Activated CD4-positive, alpha-beta T cell treated with anti-CD3 and anti-CD28 coated beads for 1 hour (primary cell): ENCODE measurements at places on chromosomes 4 and X.

GRCh38 chr4:112968451-112969159, 80.8 kb upstream of the ANK2 start:
- no peak for DNase-seq

DNA sequence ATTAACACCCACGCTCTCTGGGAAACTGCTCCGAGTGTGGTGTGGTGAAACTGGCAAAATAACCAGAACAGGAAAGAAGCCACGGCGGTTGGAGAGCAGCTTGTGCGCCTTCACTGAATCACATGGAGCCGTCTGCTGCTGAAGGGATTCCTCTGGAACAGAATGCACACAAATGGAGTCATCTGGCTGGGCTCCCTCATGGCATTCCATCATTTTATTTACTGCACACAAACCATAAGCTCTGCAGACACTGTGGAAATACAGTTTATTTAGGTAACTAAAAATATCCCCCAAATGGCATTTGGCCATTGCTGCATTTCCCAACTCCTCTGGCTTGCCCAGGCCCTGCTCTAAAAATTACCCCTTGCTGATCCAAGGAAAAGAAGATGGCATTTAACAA, 187.0 kb upstream of the S100G start:
- DNase-seq, result no peak

DNA sequence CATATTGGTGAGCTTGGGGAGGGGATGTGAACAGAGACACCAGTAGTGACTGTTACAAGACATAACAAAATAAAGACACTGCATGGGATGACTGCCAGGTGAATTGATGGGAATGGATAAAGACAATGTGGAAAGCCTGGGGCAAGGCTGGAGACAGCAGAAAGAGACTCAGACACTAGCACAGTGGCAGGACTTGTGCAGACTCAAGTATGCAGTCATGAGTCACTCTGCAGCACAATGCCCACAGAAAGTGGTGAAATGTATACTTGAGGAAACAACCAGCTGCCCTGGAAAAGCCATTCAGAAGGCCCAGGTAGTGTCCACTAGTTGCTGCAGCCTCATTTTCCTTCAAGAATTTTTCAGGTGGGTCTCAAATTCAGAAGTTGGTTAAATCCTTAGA, 452.3 kb downstream of the MID1IP1 start:
- DNase-seq, result no peak

DNA sequence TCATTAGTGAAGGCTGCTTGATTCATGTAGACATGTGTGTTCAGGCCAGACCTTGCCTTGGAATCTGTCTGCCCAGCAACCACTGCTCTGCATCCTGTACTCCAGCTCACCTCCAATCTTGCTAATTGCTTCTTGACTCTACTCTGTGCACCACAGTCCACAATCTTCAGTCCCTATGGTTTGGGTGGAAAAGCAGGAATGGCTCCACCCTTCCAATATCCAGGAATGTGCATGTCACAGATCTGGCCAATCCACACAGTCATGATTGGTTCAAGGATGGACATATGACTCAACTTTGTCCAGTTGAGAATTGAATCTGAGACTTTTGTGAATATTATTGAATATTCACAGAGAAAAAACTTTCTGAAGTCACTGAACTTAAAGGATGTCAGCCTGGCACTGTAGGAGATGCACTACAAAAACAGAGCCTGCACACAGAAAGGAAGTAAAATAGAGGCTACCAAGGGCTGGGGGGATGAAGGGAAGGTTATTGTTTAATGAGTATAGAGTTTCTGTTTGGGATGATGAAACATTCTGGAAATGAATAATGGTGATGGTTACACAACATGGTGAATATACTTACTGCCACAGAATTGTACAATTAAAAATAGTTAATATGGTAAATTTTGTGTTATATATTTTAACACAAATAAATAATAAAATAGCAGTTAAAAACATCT, 161.3 kb upstream of the USP38 start:
- DNase-seq, result no peak

DNA sequence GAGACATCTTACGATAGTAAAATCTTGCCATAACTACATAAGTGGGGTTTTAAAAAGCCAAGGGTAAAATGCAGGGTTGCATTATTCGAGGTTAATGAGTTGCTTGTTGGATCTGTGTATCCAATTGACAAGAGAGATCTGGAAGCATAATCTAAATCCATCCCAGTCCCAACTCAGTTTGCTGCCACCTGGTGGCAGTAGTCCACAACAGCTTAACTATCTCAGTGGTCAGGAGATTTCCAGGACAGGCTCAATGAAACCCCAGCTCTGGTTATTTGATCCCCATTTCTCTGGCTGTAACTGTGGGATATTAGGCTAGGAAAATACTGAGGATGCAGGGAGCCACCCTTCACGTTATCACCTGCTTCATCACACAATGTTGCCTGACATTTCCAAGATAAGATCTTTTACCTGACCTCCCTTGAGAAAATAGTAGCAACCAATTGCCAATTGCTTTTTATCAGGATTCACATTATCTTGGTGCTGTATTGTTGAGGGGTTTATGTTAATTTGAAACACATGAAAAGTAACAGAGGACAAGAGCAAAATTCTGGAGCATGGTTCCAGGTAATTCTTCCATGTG, 88.2 kb upstream of the TNIP3 start:
- peak; percentile 36 for DNase-seq

- DNase-seq, result no peak
These were observed 25.5 kb upstream of the MAN2B2 start for GRCh38 chr4:6549445-6549844.

DNA sequence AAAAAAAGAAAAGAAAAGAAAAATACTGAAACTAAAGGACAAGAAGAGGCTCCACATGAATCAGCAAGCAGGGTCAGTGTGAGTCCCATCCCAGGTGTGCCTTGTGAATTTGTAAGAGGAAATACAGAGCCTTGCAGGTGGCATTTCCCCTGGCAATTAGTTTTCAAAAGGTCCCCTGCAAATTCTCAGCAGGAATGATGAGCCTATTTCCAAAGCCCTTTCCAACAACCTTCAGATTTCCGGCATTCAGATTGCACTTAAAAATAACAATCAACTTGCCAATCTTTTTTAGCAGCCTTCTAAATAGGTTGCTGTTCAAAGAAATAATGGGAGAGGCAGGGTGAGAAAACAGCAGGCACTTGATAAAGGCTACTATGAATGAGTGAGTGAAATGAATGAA, 66.4 kb upstream of the OR13H1 start:
- no peak for DNase-seq

GRCh38 chrX:149521438-149521837, 16.3 kb upstream of the IDS start:
- no peak for DNase-seq

GRCh38 chrX:3204606-3205005, 141.8 kb downstream of the MXRA5 start:
- DNase-seq, result no peak

- no peak for DNase-seq
These were observed 255.1 kb upstream of the LDB2 start for GRCh38 chr4:17153572-17153971.

DNA sequence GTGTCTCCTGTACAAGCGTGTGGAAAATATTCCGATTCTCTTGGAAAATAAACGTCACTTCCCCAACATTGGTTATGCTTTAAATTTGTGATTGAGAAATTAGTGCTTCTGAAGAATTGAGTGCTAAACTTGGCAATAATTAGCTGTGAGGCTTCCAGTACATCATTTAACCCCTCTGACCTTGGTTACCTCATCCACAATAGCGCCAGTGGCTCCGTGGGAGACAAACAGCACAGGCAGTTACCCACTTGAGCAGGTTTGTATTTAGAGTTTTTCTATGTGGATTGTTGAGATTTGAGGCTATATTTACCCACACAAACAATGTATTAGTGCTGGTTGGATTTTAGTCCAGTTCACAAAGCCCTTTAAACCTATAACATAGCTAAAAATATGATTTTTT, 476.5 kb downstream of the NKX6-1 start:
- DNase-seq, result no peak

DNA sequence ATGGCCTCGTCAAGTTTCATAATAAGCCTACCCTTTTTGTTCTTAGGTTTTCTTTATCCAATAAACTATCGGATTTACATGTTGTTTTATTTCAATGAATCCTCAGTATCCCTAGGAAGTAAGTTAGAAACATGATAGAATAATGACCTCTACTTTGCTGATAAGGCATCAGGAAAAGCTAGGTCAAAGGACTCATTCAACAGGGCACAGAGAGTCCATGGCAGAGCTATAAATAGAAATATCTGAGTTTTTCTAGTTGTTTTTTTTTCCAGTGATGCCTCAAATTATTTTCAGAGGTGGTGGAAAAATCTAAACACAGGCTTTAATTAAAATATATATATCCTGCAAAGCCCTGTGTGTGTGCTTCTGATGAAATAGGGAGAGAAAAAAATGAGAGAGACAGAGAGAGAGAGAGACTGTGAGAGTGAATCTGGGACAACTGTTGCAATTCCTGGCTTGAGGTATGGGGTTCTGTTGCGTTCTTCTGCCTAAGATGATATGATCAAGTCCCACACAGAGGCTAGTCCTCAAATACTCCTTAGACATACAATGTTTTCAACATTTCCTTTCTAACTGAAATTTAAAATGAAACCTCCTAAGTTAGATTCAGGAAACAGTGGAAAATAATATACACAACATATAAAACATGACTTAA, 139.9 kb downstream of the HDX start:
- DNase-seq, result no peak

DNA sequence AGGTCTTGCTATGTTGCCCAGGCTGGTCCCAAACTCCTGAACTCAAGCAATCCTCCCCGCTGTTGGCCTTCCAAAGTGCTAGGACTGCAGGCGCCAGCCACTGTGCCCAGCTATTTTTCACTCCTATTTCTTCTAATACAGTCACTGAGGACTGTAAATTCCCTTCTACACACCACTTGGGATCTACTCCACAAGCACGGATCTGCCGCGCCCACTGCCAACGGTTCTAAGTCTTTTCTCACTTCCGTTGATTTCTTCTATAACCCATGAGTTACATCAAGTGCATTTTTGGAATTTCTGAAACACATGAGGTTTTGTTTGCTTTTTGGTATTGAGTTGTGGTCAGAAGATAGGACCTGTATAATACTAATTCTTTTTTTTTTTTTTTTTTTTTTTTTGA, 48.6 kb downstream of the FAM53A start:
- DNase-seq, result no peak

DNA sequence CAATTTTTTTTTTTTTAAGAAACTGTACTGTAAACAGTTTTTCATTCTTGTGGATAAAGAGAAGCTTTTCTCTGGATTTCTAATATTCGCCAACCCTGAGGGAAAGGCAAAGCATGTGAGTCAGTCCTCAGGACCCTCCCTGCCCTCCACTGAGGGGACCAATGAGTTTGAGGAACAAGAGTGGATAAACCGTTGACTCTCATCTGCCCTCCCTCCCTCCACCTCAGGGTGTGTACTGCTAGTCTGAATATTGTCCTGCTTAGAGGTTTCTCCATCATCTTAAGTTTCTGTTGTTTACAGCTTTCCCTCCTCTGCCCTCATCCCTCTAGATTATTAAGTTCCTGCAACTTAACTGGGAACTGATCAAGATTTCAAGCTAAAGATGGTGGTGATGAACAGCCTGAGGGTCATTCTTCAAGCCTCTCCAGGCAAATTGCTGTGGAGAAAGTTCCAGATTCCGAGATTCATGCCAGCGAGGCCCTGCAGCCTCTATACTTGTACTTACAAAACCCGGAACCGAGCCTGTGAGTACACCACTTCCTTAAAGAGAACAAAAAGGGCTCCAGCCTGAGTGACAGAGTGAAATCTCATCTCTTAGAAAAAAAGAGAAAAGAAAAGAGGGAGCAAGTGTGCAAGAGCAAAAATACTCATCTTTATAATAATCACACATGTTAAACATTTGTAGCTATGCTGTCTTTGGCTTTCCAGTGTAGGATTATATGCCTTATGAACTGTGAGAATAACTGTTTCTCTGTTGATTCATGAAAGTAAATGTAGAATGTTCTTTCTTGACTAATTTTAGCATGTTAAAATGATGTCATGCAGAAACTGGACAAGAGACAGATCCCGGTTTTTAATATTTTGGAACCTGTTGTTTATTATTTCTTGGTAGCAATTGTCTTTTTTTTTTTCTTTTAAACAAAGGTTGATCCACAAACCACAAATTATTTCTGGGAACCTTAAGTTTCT, 11.9 kb downstream of the CA5B start:
- no peak for DNase-seq

DNA sequence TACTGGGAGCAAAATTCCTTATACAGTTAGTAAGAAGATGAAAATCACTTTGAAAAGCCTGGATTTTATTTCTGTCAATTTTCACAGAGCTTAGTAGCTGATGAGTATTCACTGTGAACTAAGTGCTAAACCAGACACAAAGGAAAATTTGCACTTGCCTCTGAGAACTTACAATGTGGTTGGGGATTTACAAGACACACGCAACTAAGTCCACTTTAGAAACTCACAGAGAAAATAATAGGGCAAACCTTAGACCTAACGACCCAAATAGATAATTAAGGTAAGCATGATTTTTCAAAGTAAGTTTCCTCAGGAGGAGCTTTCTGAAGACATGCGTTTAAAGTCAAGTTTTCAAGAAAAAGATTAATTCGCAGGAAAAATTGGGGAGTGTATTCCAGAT, 708.9 kb downstream of the ADGRL3 start:
- DNase-seq, result no peak

DNA sequence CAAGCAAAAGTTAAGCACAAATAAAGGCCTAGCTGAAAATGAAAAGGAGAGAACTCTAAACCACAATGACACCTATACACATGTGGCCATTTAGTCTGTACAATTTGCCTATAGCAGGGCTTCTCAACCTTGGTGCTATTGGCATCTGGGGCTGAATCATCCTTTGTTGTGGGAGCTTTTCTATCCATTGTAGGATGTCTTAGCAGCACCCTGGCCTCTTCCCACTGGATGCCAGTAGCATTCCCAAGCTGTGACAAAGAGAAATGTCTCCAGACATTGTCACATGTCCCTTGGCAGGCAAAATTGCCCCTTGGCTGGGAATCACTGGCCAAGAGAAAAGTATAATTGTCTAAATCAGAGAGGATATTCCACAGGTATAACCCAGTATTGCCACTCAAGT, 13.5 kb upstream of the PRPS2 start:
- DNase-seq, result no peak

DNA sequence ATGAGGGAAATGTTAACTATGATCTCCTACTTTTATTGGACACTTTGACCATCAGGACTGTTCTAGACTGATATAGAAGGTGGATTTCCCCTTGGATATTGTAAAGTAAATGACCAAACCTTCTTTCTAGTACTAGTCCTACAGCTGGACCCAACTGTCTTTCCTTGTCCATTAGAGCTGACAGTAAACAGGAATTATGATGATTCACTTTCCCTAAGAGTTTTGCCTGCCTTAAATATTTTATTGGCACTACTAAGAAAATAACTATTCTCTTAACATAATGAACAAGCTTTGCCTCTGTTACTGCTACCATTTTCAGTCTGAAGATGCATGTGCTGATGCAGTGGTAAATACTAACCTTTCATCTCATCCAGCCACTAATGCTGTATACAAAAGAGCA, 915.4 kb downstream of the CENPC start:
- no peak for DNase-seq

DNA sequence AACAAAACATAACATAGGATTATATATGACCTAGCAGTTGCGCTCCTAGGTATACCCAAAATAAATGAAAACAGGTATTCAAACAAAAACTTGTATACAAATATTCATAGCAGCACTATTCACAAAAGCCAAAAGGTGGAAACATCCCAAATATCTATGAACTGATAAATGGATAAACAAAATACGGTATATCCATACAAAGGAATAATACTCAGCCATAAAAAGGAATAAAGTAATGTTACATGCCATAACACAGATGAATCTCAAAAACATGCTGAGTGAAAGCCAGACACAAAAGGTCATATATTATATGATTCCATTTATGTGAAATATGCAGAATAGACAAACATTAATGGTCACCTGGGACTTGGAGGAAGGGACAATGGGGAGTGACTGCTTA, 5.2 kb downstream of the WNK3 start:
- no peak for DNase-seq

GRCh38 chrX:120794525-120794975, 81.1 kb downstream of the CT47B1 start:
- DNase-seq, result no peak
